ENCODE measurements at places on chromosomes 13 and 19.

DNA sequence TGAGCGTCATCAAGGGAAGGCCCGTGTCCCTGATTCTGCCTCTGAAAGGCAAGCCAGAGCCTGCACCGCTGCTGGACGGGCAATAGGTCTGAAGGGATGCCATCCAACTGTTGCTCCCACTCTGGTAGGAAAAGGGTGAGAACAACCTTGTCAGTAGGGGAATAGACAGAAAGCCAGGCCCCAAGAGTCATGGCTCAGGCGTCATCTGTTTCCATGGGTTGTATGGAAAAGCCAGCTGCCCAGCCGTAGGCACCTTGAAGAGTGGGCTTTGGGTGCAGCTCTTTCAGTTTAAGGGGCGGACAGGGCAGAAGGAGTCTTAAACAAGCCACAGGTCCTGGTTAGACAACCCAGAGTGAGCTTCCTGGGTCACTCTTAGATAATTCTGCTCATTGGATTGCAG is 66.5 kb downstream of the RNF6 start:
- no peak for DNase-seq

GRCh38 chr13:84137292-84137691 is 255.0 kb upstream of the SLITRK1 start:
- no peak for DNase-seq

- DNase-seq, result no peak
These were observed 5.5 kb upstream of the ZNF580 start for GRCh38 chr19:55635334-55635717.

DNA sequence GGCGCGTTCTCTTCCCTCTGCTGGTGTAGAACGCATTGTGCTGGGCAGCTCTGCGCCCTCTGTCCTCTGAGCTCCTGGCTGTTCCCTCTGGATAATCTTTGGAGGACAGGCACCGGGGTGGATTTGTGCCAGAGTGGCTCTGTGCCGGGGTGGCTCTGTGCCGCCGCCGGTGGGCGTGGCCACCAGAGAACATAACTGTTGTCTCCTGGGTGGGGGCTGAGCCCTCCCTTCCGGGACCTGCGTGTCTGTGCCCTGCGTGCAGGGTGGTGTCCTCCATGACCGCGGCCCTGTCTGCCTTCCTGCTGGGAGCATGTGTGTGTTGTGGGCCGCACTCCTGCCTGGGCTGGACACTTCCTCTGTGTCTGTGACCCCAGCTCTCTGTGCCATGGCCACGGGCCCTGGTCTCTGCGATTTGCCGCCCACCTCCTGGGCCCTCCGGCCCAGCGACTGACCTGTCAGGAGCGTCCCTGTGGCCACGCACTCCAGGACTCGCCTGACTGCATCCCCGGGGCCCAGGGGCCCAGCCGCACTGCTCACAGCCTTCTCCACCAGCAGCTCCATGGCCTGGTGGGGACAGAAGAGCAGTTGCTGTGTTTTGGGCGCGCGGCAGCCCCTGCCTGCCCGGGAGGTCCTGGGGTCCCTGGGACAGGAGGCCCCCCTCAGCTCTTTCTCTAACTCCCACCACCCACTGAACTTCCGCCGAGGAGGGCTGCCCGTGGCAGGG is 22.4 kb upstream of the MATK start:
- DNase-seq, result peak; percentile 7

DNA sequence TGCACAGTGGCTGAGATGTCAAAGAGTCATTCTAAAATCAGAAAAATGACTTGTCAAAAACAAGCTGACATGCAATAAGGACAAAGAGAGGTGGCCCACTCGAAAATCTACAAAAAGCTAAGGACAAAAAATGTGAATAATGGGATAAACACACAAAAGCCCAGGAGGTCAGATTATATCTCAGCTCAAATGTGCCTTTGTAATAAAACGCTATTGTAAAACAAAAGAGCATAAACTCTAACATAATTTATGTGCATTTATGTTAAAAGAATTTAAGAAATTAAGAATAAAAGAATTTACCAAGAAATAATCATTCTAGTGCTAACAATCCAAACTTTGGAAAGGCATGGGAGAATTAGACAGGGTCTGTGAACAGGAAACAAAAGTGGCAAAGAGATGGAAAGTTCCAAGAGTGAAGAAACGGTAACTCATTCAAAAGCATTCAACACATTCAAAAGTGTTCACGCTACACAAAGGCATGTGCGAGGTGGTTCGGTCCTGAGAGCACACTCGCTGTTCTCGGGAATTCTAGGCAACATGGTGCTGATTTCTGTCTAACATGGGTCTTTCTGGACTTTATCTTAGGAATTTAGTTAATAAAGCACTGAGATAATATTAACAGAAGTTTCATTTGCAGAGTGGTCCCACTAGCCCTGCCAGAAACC is 197.7 kb downstream of the KATNAL1 start:
- no peak for DNase-seq

GRCh38 chr19:7007859-7008258 is 13.4 kb downstream of the MBD3L2B start:
- no peak for DNase-seq

DNA sequence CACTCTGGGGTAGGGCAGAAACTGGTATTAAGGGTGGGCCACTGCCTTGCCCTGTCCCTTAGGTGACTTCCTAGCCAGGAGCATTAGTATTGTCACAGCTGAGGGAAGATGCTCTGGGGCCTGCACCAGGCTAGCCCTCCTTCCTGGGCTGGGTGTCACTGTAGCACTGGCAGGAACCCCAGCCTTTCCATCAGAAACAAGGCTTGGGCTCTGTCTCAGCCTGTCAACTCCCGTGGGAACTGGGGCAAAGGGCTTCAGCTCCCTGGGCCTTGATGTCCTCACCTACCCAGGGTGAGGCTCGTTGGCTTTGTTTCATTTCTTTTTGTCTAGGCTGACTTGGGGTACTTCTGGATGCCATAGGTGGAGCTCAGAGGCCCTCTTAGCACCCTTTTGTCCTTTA is 18.0 kb downstream of the PAF1 start:
- DNase-seq, result no peak

- no peak for DNase-seq
These were observed 3.4 kb upstream of the ZNF333 start for GRCh38 chr19:14686411-14686810.

- no peak for DNase-seq
These were observed 27.7 kb upstream of the ARGLU1 start for GRCh38 chr13:106595625-106596024.

- DNase-seq, result no peak
These were observed 38.6 kb upstream of the ITM2B start for GRCh38 chr13:48194379-48194754.

GRCh38 chr13:43876366-43876765 is 3.2 kb downstream of the CCDC122 start:
- DNase-seq, result no peak

DNA sequence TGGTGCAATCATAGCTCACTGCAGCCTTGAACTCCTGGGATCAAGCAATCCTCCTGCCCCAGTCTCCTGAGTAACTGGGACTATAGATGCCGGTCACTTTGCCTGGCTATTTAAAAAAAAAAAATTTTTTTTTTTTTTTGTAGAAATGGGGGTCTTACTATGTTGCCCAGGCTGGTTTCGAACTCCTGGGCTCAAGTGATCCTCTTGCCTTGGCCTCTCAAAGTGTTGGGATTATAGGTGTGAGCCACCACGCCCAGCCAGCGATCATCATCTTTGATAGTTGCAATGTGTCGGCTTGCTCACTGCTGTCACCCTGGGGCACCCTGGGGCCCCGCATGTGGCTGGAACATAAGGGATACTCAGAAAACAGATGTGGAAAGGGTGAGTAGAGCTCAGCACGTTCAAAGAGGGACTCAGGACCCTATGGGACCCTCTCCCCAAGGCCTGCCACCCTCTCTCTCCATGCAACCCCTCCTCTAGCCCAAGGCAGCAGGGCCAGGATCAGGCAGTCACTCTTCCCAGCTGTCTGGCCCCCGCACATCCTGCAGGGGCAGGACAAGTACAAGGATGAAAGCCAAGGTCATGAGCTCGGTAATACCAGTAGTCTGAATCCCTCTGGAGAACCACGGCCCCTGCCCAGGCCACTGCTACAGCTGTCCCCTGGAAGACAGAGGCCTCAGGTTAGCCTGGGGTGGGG is 6.5 kb upstream of the CCL25 start:
- DNase-seq, result no peak
